Stimulated activated effector memory CD8-positive, alpha-beta T cell treated with anti-CD3 and anti-CD28 coated beads, Interleukin-12 subunit alpha, Interleukin-12 subunit beta, amount 100 ng/mL, for 72 hours (primary cell): ENCODE measurements at places on chromosomes 4 and X.

- DNase-seq, result no peak
These were observed 31.6 kb upstream of the PPP1R2C start for GRCh38 chrX:42809569-42809968.

DNA sequence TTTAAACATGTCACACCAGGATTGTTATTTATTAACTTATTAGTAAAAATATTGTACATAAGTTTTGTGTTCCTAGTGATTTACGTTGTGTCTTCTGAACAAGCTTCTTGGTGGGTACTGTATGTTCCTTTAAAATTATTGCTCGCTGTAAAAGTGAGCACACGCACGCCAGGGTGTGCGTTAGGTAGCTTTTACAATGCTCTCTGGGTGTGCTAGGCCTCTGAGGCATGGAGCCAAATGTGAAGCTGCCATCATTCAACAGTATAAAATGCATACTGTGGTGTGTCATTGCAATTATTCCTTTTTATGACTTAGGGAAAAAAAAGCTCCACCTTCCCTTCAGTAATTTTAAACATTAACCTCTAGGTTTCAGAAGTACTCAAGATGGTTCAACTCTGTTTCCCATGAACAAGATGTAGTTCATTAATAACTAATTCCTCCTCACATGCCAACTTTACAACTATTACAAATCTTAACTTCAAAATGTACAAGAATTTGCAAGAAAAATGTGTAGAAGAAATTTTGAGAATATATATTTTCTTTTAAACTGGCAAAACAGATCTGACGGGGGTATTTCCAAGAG is 42.4 kb downstream of the ATOH1 start:
- no peak for DNase-seq

GRCh38 chrX:23292354-23292987 is 42.2 kb upstream of the PTCHD1 start:
- no peak for DNase-seq

DNA sequence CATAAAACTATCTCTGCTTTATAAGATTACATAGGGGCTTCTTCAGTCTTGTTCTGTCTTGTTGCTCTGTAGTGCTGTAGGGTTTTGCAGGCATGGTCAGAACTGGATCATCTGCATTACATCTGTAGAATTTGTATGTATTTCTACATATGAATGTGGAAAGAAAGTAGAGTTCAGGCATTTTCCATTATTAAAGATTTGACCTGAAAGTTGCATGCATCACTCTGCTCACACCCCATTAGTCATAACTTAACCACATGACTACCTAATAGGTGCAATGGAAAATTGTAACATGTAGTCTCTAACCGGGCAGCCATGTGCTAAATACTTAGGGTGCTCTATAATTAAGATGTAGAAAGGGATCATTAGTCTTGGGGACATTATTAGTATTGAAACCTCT is 45.7 kb upstream of the AGA start:
- DNase-seq, result no peak

GRCh38 chr4:42048394-42048793 is 58.1 kb downstream of the SLC30A9 start:
- no peak for DNase-seq

DNA sequence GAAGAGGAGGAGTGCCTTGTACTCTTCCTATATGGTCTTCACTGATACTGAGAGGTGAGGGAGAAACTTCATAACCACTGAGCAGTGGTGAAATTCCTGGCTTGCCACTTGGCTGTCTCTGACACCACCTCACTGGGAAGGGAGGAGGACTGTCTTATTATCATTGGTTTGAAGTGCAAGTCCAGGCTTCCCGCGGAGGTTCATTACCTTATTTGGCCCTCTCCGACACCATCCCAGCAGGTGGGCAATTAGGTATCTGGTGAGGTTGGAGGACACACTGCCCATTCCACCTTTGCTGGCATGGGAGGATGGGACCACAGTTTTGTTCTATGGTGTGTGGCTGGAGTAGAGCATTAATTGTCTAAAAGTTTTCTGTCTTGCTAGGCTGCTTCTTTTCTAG is 206.1 kb downstream of the LHFPL1 start:
- DNase-seq, result no peak

DNA sequence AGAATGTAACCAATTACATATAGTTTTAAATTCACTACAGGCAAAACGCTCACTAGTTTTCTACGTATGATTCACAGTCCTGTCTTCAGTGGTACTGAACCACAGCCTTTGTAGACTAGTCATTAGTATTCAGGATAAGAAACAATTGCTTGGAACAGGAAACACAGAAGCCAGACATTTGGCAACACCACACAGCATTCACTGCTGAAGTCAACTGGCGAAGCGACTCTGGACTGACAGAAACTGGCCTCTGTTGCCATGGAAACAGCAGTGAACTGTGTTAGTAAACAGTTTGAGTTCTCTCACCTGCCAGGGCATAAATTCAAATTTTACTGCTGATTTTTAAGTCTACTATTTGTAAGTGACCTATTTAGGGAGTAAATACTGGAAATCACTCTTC is 57.6 kb downstream of the MAPK10 start:
- no peak for DNase-seq

GRCh38 chrX:34768290-34768689 is 111.2 kb upstream of the TMEM47 start:
- no peak for DNase-seq

DNA sequence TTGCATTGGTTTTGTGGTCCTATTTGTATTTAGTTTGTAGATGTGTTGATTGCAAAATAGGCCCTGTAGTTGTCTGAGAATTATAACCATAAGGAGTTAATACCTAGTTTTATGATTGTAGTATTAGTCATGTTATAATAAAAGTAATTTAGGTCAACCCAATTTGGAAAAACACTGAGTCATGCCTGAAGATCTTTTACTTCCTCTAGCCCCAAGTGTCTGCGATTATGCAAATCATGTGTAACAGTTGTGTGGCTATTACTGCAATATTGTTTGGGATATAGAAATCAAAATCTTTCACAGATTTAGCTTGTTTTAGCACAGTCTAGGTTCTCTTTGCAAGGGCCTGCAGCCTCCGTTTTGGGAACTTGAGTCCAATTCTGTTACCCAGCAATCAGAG is 12.6 kb downstream of the SRD5A3 start:
- DNase-seq, result no peak

DNA sequence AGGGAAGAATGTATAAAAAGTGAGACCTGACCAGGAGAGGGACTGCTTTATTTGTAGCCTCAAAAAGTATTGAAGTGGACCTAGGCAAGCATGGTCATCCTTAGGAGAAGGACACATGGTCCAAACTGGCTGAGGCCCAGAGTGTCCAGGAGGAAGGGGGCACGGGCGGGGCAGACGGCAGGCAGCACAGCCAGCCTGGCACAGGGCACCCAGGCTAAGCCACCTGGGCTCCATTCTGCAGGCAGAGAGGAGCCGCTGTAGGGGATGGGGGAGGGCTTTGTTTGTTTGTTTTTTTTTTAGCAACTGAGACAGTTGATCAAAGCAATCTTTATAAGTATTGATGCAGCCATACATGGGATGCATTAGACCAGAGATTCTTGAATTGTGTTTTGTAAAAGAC is 188.6 kb downstream of the PRDM5 start:
- DNase-seq, result no peak
